ENCODE measurements at places on chromosomes 2 and 18.

DNA sequence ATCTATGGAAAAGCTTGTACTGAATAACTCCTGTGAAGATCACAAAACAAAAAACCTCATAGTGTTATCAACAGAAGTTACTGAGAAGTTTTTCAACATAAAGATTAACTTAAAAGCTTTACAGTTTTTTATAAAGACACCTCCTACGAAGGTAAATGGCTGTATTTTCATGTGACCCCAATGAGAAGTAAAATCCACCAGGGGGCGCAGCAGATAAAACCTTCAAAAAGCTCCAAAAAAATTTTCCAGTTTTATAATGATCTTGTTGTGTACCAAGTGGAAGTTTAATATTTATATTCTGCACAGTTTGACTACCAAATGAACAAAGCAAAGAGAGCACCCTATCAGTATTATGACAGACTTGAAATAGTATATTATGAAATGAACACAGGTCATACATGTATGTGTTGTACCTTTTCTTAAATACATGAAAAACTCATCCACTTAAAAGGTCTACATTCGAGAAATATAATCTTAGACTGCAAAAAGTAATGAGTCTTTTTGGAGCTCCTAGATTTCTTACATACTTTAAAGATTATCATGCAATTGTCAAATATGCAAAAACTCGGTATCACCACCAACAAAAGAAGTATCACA is 38.5 kb downstream of the PNO1 start:
- peak; percentile 19 for DNase-seq

- no peak for DNase-seq
Observed at GRCh38 chr18:8754995-8755960, 49.9 kb downstream of the MTCL1 start.

DNA sequence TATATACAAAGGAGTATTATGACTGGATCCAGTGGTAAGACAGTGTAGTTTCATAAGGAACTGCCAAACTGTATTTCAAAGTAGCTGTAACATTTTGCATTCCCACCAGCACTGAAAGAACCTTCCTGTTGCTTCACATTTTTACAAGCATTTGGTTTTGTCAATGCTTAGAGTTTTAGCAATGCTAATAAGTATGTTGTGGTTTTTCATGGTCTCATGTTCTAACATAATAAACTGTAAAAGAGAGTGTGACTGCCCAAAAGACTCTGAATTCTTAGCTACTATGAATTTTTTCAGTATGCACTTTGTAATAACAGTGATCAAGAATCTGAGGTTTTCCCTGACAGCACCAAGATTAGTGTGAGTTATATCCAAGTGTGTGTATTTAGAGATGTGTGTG is 604.2 kb downstream of the XIRP2 start:
- no peak for DNase-seq

- DNase-seq: no peak
Observed at GRCh38 chr2:240430595-240430994, 4.9 kb upstream of the GPC1 start.

- no peak for DNase-seq
Observed at GRCh38 chr18:56945171-56946083, 201.5 kb upstream of the BOD1L2 start.

- peak; percentile 99 for DNase-seq
Observed at GRCh38 chr2:26008851-26009566, 24.9 kb upstream of the RAB10 start.

GRCh38 chr2:224031358-224031970 is 7.6 kb downstream of the SERPINE2 start:
- DNase-seq: no peak

DNA sequence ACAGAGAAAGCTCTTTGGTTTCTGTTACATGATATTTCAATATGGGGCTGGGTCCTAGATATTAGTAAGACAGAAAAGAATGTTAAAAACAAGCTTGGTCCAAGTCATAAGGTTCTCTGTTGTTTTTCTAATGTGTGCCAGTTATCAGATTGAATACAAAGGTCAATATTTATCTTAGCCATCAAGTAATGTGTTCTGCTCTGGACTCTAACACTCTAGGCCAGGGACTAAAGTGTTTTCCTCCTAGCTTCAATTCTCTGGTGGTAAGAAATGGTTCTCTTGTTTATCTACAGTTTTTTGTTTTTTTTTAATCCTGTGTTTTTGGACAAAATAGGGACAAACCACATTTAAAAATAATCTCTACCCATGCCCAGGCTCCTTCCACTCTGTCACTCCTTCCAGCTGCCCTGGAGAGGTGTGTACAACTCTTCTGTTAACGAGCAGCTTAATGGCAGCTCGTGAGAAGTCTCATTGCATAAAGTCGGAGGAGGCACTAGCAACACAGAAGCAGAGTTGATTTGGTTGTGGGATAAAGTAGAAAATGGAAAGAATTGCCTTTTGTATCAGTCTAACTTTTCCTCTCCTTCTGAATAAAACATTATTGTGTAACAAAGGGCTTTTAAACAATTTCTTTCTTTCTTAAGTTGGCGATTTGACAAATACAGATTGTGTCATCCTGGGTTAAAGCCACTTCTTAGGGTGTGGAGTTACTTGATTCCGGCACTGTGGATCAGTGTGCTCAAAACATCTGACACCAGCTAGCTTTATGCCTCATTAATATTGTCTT is 8.0 kb upstream of the SESTD1 start:
- no peak for DNase-seq
